Suppressor macrophage (primary cell): ENCODE measurements at places on chromosomes 1 and 21.
A peak's percentile ranks its signal among the peaks of the same experiment; 100 is the strongest.

DNA sequence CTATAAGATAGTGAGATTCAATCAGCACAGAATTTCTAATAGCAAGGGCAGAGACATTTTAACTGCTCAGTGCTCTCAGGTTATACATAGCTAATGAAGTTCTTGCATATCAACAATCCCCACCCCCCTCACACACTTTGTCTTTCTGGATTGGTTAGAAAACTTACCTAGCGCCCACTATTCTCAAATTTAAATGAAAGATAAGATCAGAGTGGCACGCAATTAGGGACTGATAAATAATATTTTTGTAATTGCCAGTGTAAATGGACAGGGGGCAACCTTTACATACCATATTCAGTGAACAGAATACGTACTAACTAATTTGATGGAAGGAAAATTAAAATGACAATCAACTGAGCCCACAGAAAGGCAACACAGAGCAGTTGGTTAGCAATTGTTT lies 11.7 kb downstream of the SELL start:
- DNase-seq, result no peak

GRCh38 chr21:37172646-37173045 lies 94.5 kb downstream of the VPS26C start:
- no peak for DNase-seq

- DNase-seq, result no peak
These were observed 86.6 kb upstream of the ZNF326 start for GRCh38 chr1:89908273-89908671.

DNA sequence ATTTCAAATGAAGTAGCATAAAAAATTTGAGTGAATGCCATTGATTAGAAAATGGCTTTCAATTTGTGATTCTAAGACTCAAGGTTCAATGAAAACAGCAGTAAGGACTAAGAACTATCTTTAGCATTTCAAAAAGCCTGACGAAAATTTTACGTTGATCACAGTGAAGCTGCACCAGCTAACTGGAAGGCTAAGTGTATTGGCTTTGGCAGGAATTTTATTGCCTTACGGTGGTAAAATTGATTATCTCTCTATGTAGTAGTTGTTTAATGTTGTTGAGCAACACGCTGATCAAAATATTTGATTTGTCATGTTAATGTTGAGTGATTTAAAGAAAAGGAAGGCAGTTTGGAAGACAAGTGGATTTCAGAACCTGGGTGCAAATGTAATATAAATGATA lies 49.6 kb downstream of the ATG4C start:
- DNase-seq, result no peak

GRCh38 chr1:77948841-77949424 lies 29.9 kb downstream of the FUBP1 start:
- DNase-seq, result no peak

GRCh38 chr1:10046356-10047085 lies 13.8 kb downstream of the UBE4B start:
- DNase-seq, result no peak

DNA sequence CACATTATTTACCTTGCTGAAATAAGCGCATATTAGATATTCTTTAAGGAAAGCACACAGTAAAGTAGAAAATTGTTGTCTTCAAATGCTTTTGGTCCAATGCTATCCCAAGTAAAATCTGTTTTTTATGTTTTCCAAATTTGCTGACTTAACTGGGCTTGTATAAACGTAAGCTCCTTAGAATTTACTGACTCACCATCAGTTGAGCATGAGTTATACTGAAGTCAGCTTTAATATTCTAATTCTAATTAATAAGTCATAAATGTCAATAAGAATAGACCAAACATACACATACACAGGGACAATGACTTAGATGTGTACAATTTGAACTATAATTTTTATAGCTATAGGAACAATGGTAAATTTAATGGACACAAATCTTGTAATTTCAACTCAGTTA lies 319.2 kb downstream of the TPR start:
- no peak for DNase-seq

- no peak for DNase-seq
These were observed 158.8 kb downstream of the KAZN start for GRCh38 chr1:14757286-14757625.

DNA sequence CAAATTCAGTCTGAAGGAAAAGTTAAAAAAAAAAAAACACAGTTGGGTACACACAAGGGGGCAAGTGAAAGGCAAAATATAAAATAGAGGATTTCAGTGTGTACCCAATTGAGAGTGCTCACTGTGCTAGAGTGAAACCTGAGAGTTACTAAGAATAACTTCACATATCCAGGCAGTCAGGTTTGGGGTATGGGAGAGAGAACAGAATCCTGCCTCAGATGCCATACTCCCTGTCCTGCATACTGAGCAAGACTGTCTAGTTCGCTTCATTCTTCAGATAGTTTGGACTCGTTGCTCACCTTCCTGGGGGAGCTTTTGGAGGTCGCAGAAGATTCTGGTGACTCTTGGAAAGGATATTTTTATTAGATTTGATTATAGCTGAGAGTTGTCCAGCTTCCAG lies 20.4 kb downstream of the CEP85 start:
- no peak for DNase-seq

- DNase-seq, result no peak
These were observed 42.9 kb downstream of the EPHB2 start for GRCh38 chr1:22753481-22753971.

GRCh38 chr1:242876030-242876429 lies 351.5 kb upstream of the PLD5 start:
- DNase-seq, result no peak

GRCh38 chr1:180489976-180490375 lies 12.4 kb downstream of the ACBD6 start:
- no peak for DNase-seq

- peak; percentile 23 for DNase-seq
These were observed 109.6 kb downstream of the KCNN3 start for GRCh38 chr1:154760469-154760933.

GRCh38 chr1:169565335-169566271 lies 20.7 kb downstream of the F5 start:
- DNase-seq, result no peak

GRCh38 chr1:22075718-22076117 lies 23.2 kb downstream of the CDC42 start:
- peak; percentile 30 for DNase-seq

GRCh38 chr1:221793439-221794078 lies 51.7 kb upstream of the DUSP10 start:
- no peak for DNase-seq

DNA sequence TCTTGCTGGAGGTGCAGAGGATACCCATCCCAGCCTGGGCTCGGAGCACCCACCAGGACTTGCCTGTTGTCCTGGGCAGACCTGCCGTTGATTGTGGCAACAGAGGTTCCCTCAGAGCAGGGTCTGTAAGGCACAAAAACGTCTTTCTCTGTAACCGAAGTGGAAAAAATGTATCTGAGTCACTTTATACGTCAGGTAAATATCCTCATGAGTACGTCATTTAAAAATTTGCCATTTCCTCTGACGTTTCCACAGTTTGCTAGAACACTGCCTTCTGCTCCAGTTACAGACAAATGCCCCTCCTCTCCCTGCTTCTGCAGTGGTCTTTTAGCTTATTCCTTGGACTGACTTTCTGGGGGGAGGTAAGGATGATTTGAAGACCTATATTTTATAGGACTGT lies 326.8 kb downstream of the HHAT start:
- DNase-seq, result no peak

GRCh38 chr21:42219606-42220137 lies 732 bp downstream of the ABCG1 start:
- peak; percentile 67 for DNase-seq

DNA sequence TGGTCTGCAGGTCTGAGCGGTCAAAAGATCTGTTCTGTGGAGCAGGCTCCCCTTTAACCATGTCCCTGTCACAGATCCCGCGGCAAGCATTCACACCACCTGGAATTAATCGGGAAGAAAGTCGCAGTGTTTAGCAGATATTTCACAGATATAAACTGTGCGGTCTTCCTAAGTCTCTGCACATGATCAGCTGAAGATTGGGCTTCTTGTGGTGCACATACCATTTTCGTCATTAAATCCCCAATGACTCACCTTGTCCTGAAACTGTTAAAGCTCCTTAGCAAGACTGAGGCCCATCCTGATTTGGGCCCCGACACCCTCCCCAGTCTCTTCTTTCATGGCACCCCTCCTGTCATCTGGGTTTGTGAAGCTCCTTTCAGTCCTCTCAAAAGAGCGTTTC lies 158.8 kb downstream of the KIF26B start:
- DNase-seq, result no peak

DNA sequence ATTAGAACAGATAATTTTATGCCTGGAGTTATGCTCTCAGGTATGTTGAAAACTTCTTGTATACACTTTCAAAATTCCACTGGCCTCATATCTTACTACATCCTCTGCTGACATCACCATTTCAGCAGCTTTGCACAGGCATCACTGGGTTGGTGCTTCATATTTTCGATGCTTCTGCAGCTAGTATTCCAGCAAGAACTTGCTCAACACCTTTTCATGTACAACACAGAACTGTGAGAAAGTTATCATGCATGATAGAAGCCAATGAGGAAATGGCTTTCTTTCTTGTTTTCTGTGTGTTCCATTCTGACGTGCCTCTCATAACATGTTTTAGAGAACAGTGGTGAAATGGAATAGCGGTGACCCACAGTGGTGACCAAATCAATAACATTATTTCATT lies 5.1 kb upstream of the GBP5 start:
- no peak for DNase-seq

- no peak for DNase-seq
These were observed 96.6 kb downstream of the PTPN14 start for GRCh38 chr1:214454569-214455396.

GRCh38 chr1:205669341-205670149 lies 10.8 kb downstream of the SLC45A3 start:
- peak; percentile 85 for DNase-seq

GRCh38 chr1:198265073-198265661 lies 108.4 kb downstream of the NEK7 start:
- no peak for DNase-seq

- DNase-seq, result no peak
These were observed 49.5 kb downstream of the UTP25 start for GRCh38 chr1:209877087-209877764.

DNA sequence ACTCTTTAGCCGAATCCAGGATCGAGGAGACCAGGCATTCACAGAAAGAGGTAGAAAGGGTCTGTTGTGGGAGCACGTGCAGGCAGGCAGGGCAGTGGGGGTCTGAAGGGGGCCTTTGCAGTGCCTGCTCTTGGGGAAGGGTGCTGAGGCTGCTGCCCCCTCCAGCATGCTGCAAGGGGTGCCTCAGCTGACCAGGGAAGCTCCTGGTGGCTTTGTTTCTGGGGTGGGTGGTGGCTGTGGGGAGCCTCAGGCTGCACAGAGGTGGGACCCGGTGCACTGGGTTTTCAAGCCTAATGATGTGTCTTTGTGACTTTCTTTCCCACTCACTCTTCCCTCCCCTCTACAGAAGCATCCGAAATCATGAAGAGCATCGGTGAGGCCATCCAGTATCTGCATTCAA lies 41.5 kb upstream of the IL19 start:
- DNase-seq, result no peak

GRCh38 chr1:192878249-192878648 lies 69.4 kb downstream of the RGS2 start:
- no peak for DNase-seq

DNA sequence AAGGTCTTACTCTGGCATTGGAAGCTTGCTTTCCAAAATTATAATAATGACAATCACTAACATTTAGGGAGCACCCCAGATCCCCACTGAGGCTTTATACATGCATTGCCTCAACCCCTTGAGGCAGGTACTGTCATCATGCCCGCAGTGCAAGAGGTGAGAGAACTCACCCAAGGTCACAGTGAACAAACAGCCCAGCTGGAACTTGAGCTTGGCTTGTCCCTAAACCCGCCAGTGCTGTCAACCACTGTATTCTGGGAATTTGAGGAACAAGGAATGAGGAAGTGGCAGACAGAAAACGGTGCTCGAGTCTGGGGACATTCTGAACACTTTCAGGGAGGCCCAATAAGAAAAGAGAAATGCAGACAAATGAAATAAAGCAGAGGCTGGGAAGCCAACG lies 34.6 kb upstream of the TLR5 start:
- DNase-seq, result peak; percentile 93

DNA sequence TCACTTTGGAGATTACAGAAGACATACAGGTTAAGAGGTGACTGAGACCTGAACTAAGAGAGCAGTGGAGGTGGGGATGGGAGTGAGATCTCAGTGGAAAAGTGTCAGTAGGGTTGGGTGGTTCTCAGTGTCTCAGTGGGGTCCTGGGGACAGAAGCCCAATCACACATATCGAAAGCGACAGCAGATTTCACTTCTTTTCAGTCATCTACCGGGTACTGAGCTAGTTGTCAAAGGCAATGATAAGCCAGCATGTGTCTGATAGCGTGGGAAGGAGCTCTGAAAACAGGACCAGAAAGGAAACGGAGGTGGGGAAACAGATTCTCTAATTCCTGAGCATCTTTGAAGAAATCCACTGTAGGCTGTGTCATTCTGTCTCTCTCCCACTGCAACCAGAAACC lies 59.5 kb downstream of the RHOU start:
- DNase-seq, result no peak
